Left colon (tissue), 2 donors: ENCODE measurements at places on chromosomes 12 and 14. TPM values are rescaled to one million over a fixed set of nuclear protein-coding genes. Genes with fewer than 3 reads are reported as not detected.

DNA sequence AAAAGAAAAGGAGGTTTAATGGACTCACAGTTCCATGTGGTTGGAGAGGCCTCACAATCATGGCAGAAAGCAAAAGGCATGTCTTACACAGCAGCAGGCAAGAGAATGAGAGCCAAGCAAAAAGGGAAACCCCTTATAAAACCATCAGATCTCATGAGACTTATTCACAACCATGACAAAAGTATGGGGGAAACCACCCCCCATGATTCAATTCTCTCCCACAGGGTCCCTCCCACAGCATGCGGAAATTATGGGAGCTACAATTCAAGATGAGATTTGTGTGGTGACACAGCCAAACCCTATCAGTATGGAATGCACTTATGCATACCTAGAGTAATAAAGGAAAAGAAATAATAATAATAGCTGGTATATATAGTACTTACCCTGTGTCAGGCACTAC lies 4.5 kb upstream of the GLIPR1 start:
- no peak for DNase-seq

Gene RFX4
- not detected for total RNA-seq

DNA sequence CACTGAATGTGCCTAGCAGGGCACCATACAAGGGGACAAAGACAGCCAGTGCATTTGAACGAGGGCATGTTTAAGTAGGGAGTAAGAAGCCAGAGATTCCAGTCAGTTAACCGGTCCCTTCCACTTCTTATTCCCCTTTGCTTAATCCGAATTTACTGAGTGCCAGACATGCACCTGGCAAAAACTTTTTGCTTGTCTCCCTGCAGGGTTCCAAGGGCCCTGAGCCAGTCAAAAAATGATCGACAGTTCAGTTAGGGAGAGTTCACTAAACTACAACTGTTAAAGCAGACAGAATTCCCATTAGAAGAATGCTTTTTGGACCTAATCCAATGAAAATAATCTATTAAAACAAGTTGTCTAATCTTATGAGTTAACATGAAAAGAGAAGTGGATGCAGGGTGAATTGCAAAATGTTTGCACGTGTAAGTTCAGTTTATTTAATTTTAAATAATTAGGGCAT lies 193.8 kb downstream of the TMTC2 start:
- no peak for DNase-seq

- no peak for DNase-seq
Observed at GRCh38 chr12:85642808-85643207, 193.4 kb downstream of the RASSF9 start.
